ENCODE measurements at places on chromosomes 7 and 10.

DNA sequence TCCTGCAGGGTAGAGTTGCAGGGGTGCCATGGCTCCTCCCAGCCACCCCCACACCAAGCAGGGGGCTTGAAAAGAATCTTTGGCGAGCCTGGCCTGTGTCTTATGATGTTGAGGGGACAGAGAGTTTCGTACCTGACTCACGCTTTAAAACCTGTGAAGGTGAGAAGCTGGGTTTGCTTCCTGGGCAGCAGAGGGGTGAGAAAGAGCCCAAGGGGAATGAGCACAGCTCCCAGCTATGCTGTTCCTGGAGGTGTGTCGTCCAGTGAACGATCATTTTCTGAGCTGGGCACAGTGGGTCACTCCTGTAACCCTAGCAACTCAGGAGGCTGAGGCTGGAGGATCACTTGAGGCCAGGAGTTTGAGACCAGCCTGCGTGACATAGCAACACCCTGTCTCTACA, 13.5 kb upstream of the ADRB1 start:
- no peak for DNase-seq

GRCh38 chr7:108012499-108013430, 9.8 kb upstream of the LAMB1 start:
- no peak for DNase-seq

GRCh38 chr10:35889971-35890675, 248.0 kb upstream of the FZD8 start:
- DNase-seq: no peak

DNA sequence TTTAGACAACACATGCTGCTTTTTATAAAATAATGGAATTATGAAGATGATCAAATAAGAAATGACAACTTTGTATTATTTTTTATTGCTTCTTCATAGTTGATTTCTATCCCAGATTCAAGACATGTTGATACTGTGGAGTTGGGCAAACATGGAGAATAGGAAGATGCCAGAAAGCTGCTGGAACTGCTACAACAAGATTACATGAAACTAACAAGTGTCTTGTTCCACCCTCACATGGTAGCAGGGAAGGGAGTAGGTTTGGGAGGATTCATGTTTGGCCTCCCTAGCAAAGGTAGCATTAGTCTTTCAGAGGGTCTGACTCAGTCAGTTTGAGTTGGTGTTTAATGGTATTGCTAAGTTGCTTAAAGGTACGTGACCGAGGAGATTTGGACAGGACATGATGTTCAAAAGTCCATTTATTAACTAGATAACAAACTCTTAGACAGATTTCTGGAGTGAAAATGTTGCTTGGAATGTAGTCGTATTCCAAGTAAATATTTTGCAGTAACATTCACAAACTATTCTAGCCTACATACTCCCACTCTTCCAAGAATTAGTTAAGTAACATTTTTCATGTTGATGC, 33.1 kb downstream of the PRR15 start:
- no peak for DNase-seq

DNA sequence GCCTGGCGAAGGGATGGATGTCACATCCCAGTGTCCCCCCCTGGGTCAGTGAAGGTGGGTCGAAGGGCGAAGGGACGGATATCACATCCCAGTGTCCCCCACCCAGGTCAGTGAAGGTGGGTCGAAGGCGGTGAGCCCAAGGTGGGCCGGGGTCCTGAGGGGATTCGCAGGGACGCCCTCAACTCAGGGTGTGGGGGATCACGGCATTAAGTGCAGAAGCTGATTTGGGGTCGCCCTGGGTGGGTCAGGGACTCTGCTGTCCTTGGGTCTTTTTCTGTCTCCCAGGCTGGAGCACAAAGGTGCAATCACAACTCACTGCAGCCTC, 21.9 kb downstream of the ADAP1 start:
- no peak for DNase-seq

DNA sequence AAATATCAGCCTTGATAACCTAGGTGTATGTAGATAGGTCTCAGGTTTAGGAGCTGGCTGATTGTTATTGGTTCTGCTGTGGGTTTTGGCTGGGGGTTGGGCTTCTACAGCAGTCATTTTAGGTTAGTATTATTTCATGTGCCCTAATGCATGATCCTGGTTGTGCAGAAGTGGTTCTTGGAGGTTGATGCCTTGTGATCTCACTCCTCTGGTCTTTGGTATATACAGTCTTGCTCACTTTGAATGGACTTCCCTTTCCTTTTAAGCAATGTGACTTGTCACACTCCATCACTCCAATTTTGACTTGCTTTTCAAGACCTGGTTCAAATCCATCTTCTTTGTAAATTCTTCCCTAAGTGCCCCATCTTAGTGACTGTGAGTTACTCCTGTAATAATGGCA, 188.9 kb downstream of the LRMDA start:
- DNase-seq: no peak

DNA sequence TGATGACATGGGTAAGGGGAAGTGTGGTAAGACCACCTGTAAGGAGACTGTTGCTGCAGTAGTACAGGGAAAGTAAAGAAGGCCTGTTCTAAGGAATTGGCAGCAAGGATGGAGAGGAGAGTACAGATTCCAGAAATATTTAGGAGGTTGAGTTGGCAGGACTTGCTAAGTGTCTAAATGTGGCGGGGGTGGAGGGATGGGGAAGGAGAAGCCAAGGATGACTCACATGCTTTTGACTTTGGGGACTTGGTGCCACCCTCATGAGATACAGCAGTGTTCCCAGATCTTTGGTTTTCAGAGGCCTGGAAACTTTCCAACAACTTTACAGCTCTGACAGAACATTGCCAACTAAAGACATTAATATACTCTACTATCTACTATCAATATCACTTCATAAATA, 45.4 kb downstream of the CDK6 start:
- DNase-seq: no peak

GRCh38 chr7:154546946-154547587, 455.9 kb downstream of the PAXIP1 start:
- DNase-seq: no peak

DNA sequence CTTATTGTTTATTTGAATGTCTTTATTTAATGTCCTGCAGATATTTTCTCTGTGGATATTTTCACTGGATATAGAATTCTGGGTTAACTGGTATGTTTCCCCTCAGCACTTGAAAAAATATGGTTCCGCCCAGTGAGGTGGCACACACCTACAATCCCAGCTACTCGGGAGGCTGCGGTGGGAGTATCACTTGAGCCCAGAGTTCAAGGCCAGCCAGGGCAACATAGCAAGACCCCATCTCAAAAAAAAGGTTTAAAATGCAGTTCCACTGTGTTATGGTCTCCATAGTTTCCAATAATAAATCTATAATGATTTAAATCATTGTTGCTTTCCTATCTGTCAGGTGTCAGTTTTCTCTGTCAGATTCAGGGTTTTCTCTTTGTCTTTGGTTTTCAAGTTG, 165.5 kb upstream of the STK17A start:
- DNase-seq: no peak

- no peak for DNase-seq
These were observed 43.8 kb upstream of the PRKG1 start for GRCh38 chr10:51030480-51030879.

- DNase-seq: no peak
These were observed 78.7 kb downstream of the CXCL12 start for GRCh38 chr10:44306147-44306710.

DNA sequence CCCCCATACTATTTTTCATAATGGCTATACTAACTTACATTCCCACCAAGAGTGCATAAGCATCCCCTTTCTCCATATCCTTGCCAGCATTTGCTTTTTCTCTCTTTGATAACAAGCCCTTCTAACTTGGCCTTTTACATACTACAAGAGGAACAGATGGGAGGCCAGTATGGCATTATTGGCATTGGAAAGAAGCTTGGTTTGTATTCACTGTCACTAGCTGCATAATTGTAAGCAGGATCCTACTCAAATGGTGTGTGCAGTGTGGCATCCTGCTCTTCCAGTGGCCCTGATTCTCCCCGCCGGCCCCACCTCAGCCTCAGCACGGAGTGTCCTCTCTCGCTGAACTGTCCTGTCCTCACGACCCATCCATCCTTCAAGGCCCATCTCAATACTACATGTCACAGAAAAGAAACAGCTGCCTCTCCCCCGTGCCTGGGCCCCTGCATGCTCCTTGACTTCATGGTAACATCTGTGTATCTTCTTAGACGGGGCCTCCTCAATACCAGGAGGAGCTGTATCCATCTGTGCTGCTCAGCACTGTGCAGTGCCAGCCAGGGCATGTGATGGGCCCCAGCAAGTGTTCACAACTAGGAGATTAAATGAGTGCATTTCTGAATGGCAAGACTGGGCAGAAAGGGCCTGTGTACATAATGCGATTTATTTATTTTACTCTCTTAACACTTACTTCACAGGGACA, 205.2 kb downstream of the COBL start:
- no peak for DNase-seq

- DNase-seq: no peak
These were observed 285.6 kb downstream of the PRPF18 start for GRCh38 chr10:13872411-13872810.

DNA sequence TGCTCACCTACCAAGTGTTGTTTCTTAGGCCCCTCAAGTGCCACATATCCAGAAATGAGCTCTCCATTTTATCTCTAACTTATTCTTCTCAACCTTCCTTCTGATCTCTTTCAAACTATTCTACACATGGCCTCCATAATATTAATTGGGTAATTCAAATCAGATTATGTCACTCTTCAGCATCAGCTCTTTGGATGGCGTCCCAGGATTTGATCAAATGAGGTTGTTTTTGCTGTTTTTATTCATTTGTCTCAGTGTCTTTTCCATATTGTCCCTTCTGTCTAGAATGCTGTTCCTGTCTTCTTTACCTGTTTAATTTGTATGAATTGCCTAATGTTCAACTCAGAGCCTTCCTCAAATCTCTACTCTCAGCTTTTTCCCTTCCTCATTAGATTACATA, 234.6 kb upstream of the CXCL12 start:
- DNase-seq: no peak

DNA sequence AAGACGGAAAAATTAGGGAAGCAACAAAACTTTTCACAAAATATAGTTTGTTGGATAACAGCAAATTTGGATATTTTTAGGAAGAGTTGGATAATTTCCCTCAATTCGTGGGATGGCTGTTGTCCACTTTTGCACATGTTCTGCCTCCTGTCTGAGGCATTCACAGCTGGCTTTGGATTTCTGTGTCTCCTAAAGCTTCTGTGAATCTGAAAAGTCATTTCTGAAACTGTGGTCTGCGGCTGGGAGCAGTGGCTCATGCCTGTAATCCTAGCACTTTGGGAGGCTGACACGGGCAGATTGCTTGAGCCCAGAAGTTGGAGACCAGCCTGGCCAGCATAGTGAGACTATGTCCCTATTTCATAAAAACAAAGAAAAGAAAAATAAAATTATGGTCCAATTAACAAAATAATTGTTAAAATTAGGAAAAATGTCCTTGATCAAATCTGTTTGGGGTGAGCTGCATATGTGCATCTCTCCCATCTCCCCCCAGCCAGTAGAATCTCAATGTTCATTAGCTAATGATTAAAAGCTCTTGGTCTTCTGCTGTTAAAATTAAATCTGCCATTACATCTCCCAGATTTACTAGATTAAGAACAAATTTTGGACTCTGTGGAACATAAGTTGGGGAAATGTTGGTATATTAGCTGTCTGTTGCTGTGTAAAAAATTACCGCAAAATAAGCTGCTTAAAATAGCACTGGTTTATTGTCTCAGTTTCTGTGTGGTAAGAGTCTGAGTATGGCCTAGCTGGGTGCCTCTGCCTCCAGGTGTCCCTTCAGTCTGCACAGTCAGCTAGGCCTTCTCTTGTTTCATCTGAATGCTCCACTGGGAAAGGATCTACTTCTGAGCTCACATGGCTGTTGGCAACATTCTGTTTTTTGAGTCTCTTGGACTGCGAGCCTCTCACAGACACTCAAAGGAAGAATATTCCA, 332.0 kb upstream of the FZD1 start:
- no peak for DNase-seq

DNA sequence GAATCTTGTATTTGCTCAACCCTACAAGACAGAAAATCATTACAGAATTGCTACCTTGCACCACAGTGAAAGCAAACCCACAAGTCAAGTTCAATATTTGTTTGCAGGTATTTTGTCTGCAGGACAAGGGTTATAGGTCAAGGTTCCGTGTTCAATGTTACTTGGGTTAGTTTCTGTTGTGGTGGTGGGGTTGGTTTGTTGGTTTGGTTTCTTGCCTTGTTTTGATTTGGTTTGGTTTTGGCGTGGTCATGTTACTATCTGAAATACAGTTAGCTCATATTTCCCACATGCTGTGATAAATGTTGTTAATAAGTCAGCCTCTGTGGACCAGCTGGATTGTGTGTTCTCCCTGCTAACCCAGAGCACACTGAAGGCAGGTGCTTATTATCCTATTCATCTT, 75.6 kb upstream of the INSIG1 start:
- no peak for DNase-seq

GRCh38 chr7:26514633-26515032, 223.0 kb downstream of the SNX10 start:
- DNase-seq: no peak

- no peak for DNase-seq
These were observed 1.7 kb downstream of the EGFR start for GRCh38 chr7:55020466-55020871.

- DNase-seq: no peak
These were observed 50.6 kb downstream of the PRTFDC1 start for GRCh38 chr10:24901686-24902399.

- no peak for DNase-seq
These were observed 61.5 kb downstream of the TNS3 start for GRCh38 chr7:47520406-47520805.

DNA sequence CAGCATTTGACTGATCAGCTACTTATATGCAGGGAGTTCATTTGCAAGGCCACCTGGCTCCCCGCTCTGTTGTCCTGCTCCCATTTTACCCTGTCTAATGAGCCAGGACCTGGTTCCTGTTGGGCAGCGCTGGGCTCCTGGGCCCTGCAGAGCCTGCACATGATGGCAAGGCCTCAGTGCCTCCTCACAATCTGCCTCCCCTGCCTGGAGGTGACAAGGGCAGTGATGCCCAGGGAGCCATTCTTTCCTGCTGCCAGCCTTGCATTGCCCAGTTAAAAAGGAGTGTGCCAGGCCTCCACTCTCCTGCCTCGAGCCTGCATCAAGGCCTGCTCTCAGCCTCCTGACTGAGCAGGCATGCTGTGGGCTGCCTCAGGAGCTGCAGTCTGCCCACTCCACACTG, 28.5 kb downstream of the CHAT start:
- DNase-seq: no peak

GRCh38 chr7:57370066-57370738, 79.8 kb upstream of the ZNF716 start:
- DNase-seq: no peak

GRCh38 chr10:119499677-119500002, 42.9 kb downstream of the RGS10 start:
- no peak for DNase-seq

DNA sequence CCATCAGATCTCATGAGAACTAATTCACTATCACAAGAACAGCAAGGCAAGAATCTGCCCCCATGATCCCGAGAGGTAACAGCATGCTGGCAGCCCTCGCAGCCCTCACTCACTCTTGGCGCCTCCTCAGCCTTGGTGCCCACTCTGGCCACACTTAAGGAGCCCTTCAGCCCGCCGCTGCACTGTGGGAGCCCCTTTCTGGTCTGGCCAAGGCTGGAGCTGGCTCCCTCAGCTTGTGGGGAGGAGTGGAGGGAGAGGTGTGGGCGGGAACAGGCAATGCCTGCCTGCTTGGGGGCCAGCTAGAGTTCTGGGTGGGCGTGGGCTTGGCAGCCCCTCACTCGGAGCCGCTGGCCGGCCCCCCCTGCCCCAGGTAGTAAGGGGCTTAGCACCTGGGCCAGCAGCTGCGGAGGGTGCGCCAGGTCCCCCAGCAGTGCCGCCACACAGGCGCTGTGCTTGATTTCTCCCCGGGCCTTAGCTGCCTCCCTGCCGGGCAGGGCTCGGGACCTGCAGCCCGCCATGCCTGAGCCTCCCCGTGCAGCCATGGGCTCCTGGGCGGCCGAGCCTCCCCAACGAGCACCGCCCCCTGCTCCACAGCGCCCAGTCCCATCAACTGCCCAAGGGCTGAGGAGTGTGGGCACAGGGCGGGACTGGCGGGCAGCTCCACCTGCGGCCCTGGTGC, 24.0 kb upstream of the ZNF438 start:
- DNase-seq: no peak

All from activated CD4-positive, CD25-positive, alpha-beta regulatory T cell (primary cell).